ENCODE measurements at places on chromosomes 6 and 20.

DNA sequence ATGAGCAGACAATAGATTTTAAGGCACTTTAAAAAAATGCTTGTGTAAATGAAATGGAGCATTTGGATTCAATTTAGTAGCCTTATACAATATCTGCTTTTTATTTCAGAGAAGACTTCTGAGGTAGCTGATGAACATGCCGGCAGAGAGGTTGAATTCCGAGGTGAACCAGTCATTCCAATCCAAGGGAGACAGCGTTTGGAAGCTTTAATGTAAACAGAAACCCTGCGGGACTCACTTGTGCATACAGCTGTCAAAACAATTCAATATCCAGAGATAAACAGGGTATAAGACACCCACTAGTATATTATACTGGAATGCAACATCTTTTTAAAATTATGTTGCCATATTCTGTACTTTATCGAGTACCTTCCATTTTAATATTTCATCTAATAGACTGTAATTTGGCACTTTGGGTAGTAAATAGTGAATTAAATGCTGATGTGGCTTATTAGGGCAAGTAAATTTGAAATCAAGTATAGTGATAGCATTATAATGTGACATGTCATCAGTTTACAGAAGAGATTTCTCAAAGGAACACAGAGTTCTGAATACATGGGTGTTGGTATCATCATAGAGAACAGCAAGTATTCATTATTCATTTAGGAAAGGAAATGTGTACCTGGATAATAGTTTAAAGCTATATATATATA is 347.7 kb downstream of the PRKN start:
- DNase-seq = no peak

DNA sequence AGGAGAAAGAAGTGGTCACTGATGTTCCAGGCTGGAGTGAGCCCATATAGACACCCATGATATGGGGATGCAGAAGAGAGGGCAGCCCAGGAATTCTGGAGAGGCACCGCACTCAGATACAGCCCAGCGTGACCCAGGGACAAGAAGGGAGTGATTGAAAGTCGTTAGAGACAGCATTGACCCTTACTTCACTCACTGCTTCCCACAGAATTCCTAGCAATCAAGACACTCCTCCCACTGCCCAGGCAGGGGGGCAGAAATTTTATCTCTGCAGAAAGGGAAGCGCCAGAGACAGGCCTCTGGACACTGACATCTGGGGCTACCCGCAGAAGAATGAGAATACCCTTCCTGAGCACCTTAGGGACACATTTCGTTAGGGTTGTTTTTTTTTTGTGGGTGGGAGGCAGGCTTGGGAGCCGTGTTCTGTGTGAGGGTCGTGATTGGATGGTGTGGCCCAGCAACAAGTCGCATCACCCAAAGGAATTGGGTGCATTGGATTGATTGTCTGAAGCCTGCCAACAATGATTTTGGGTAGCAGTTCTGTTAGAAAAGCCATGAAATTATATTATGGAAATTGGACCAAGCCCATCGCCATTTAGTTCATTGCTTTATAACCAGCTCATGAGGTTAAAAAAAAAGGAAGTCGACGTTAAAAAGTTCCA is 45.9 kb upstream of the MAP3K4 start:
- DNase-seq = no peak

DNA sequence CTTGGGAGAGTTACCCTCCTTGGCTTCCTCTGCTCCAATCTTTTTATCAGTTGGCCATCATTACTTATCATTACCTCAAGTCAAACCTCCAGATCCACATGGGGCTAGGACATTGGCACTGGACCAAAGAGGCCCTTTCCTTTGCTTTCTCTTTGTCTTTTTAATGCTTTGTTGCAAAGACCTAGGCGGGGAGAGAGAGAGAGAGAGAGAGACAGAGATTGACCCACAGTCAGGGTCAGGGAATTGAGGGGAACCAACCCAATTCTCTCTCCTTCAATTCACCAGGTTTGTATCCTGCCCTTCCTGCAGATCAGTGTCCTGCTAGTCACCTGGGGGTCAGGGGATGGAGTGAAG is 3.5 kb upstream of the VEGFA start:
- DNase-seq = peak; percentile 35

DNA sequence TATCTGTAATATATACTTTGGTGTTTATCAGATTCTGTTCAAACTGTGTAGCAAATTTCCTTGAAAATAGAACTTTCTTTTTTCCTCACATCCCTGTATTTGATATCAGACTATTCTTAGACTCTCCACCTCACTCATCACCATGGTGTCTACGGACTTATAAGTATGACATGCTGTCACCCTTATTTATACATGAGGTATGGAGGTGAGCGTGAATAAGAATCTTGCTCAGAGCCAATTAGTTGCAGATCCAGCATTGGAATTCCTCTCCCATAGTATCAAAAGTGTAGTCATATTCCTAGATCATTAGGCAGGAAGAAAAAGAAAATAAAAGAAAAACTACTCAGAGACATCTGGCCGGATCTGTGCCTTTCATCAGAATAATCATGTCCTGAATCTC is 43.0 kb downstream of the TPD52L1 start:
- no peak for DNase-seq

GRCh38 chr6:144036835-144037195 is 28.8 kb upstream of the PLAGL1 start:
- no peak for DNase-seq

Data from osteoblast (primary cell).